ENCODE measurements at places on chromosomes 1 and 21. TPM values are rescaled to one million over a fixed set of nuclear protein-coding genes. Genes with fewer than 3 reads are reported as not detected.

LORICRIN gene
- not detected for total RNA-seq

MFSD2A gene
- total RNA-seq = not detected

CNIH3 gene
- total RNA-seq = 0.55 TPM

SPRR2A gene
- not detected for total RNA-seq

VPS72 gene
- total RNA-seq = 34.5 TPM

NUP210L gene
- not detected for total RNA-seq

ATP6V1G3 gene
- not detected for total RNA-seq

TDRD5 gene
- not detected for total RNA-seq

CD1B gene
- total RNA-seq = not detected

Measured in HepG2 (cell line).